NCI-H510A treated with DMSO at 0.1 percent for 48 hours (cell line): ENCODE measurements at places on chromosomes 1 and 21.

DNA sequence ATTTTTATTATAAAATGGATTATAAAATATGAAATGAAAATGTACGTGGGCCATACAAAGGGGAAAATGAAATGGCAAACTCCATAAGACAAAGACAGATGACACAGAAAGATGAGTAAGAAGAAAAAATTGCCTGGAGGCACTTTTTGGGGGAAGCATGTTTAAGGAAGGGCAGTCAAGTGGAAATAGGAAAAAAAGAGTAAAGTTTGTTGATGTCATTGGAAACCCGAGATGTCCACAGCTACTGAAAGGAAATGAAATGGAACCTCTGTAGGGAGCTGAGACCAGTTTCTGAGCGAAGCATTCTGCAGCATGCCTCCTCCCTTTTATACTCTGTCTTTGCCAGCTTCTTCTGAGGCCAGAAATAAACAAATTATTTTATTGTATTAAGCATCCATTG lies 203.4 kb upstream of the UBE2U start:
- no peak for DNase-seq

DNA sequence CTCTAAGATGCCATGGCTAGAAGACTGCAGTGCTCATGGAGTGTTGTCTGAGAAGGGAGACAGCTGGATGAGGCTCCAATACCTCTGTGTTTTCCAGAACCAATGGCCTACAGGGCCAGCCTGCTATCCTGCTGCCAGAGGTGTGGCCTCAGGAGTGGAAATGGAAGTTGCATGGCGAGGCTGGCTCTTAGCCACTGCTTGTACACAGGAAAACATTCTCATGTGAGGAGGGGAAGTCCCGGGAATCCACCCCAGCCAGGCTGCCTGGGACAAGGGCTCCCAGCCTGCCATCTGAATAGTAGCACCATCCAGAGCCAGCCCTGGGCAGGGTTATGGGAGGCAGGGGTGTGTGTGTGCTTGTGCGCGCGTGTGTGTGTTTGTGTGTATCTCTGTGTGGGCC lies 56.5 kb downstream of the SDC3 start:
- DNase-seq: no peak

DNA sequence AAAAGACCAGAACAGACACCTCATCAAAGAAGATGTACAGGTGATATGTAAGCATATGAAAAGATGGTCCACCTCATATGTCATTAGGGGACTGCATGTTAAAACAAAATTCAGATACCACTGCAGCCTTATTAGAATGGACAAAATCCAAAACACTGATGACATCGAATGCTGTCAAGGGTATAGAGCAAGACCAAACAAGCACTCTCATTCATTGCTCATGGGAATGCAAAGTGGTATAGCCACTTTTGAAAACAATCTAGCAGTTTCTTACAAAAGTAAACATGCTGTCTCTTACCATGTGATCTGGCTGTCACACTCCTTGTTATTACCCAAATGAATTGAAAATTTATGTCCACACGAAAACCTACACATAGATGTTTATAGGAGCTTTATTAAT lies 426.6 kb upstream of the ESRRG start:
- no peak for DNase-seq

DNA sequence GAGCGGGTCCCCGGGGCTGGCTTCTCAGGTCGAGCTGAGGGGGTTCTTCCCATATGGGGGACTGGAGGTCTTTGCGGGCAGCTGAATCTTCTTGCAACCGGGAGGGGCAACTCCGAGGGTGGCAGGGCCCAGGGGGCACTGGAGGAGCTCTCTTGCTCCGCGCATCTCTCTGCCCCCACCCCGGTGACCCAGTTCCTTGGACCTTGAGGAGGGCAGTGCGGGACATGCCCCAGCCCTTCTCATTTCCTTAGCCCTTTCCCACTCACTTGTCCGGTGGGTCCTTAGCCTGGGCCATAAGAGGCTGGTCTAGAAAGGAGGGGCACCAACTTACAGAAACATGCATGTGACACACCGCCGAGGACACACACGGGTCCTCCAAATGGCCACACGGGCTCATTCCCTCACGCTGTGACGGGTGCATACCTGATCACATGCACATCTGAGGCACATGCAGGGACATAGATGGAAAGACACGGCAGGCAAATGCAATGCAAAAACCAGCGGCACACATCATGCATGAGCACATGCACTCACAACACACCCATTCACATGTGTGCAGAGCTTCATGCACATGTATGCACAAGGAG lies 630 bp downstream of the HPCA start:
- no peak for DNase-seq

- DNase-seq: no peak
These were observed 98.9 kb downstream of the DHRS3 start for GRCh38 chr1:12518931-12519692.

DNA sequence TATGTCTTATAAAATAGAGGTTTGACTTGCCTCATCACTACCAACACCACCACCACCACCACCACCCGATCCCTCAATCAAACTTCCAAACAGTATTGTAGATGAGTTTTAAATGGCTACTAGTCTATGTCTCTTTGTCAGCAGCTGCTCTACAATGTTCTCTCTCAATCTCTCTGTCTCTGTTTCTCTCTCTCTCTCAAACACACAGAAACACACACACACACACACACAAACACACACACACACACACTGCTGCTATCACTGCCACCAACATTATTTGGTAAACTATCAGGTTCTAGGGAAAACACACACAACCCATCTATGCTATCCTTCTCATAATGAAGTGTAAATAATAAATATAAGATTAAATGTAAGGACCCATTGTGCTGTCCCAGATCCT lies 2.4 kb downstream of the TNFSF4 start:
- no peak for DNase-seq

GRCh38 chr1:219542828-219543518 lies 69.9 kb downstream of the ZC3H11B start:
- DNase-seq: no peak

DNA sequence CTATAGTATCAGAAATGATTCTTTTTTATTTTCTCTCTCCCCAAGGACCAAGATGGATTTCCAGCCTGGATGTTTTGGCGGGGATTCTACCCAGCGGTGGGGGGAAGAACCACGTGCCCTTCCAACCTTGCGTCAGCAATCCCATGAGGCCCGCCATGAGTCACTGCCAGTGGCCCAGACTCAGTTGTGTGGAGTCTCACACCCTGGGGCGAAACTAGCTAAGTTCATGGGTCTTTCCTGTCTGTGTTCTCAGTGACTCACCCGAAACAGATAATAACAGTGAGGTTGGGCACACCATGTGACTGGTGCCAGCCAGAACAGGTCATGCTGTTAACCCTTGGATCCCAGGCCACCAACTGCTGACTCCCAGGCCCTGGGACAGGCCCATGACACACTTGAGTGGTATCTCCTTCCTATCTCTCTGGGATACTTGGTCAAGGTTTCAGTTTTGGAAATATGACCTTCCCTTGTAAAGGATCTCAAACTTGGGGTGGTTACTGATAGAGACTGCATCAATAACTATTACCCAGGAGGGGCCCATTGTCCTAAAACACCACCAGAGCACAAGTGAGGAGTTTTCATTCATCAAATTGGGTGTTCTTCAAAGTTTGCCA lies 98.0 kb upstream of the DUSP10 start:
- no peak for DNase-seq

GRCh38 chr1:180931529-180931928 lies 18.8 kb downstream of the KIAA1614 start:
- DNase-seq: no peak

- no peak for DNase-seq
These were observed 7.0 kb downstream of the OMA1 start for GRCh38 chr1:58539553-58539952.

GRCh38 chr21:41536827-41537103 lies 28.8 kb upstream of the TMPRSS2 start:
- no peak for DNase-seq

- DNase-seq: peak; percentile 97
These were observed 21.5 kb downstream of the RCAN1 start for GRCh38 chr21:34593423-34593822.

DNA sequence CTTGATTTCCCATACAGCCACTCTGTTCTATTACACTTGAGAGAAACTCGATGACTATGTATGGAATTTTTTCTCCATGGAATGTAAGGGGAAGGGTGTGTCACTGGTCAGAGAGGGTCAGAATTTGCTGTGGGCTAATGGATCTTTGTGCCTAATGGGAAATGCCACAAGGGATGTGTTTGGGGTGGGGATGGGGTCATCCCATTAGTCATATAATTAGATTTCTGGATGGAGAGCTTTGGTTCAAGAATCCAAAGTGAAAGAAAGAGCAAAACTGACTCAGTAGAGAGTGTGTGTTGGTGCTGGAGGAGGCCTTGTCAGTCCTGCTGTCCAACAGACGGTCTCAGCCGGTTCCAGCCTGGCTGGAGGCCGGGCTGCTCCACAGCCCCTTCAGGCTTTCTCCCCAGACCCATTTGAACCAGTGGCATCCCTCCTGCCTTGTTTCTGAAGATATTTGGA lies 86.4 kb downstream of the LAMC2 start:
- DNase-seq: no peak

- DNase-seq: no peak
These were observed 17.2 kb downstream of the SPOCD1 start for GRCh38 chr1:31798433-31799195.

DNA sequence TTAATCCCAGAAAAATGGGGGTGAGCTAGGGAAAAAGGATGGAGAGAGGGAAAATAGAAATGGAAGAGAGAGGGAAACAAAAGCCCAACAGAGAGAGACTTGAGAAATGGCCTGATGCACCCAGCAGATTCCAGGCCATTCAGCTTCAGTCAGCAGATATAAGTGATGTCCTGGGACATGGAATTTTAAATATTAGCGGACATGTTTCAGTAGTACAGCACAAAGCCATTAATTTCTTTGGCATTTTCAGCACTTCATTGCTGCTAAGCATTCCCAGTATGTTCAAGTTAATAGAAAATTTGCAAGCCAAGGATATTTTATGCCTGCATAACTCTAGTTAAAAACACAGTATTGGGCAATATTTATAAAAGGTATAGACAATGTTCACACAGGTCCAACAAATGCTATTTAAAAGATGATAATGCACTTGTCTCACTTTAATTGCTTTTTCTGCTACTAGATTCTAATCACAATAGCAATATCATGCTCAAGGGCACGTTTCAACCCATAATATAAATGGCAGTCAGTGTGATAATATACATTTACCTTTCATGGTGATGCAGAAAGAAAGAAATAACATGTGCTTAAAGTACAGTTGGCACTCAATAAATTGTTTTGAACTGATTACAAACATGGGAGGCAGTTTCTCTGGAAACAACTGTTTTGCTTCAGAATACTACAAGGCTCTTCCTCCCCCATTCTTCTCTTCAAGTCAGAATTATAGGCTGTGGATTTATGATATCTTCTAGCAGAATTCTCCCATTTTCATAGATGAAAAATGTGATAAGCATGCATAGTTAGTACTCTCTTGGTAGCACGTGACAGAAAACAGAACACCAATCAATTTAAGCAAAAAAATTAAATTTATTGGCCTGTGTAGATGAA lies 108.1 kb upstream of the MAGI3 start:
- DNase-seq: no peak

DNA sequence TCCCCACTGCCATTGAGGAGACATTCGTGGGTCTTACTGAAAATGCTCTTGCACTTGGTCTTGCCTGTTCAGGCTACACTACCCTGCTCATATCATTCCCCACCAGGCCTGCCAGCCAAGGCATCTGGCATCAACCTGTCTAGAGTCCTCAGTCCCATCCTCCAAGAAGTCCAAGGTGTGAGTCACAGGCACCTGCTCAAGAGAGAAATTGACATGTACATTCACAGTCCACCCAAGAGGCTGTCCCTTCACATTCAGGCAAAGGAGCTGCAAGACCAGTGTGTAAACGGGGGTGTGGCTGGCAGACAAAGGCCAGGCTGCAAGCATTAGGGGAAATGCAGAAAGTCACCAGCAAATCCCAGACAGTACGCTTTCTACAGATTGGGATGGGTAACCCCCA lies 13.1 kb upstream of the PLA2G2C start:
- no peak for DNase-seq

- no peak for DNase-seq
These were observed 100.2 kb downstream of the DMRTB1 start for GRCh38 chr1:53559391-53559815.

- no peak for DNase-seq
These were observed 14.9 kb downstream of the CREG1 start for GRCh38 chr1:167538657-167539056.

- peak; percentile 56 for DNase-seq
These were observed 886 bp downstream of the BTBD8 start for GRCh38 chr1:92081031-92081430.

DNA sequence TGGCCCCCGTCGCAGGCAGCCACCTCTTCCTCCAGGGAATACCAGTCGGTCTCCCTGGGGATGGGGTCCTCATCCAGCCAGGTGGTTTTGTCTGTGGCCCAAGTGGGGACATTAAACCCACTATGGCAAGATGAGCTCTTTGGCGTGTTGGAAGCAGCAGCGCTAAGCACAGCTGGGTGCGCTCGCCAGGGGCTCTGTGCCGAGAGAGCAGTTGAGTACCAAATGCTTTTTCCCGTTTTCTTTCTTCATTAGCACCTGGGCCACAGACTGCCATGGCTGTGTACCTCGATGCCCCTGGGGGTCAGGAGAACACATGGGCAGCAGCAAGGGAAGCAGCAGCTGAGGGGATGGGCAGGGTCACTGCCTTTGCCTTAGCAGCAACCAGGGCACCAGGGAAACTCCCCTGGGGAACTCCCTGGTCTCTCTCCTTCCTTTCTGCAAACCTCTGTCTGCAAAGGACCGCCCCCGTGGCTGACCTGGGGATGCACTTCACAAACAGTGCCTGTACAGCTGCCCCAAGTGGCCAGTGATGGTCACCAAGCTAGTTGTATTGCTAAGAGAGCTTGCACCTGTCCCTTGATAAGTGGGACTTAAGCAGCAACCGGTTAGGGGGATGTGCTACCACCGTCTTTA lies 31.1 kb downstream of the EDARADD start:
- no peak for DNase-seq

- no peak for DNase-seq
These were observed 3.0 kb downstream of the SLC44A3 start for GRCh38 chr1:94823116-94823515.

DNA sequence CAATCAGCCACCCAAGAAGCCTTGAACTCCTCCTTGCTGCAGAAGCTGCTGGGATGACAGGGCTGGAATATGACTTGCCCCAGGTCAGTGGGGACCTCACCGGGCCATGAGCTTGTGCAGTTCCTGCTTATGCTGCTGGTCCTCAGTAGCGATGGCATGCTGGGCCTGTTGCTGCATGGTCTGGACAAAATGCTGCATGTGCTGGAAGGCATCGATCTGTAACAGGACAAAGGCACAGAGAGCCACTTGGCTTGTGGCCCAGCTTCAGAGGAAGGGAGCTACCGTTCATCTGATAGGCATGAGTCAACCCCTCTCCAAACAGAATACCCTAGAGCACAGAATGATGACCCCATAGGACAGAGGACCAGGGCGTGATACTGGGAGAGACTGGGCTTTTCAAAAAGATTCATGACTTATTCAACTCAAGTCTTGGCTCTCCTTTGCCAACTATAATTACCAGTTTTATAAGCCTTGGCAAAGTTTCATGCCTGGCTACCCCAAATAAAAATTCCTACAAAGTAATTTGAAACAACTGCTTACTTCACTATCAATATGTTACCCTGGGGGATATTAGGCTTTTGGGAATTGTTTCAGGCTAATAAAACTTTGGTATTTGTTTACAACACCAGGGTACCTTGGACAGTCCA lies 34.7 kb upstream of the EXOSC10 start:
- DNase-seq: peak; percentile 36

GRCh38 chr1:179129702-179130473 lies 48.0 kb downstream of the TOR3A start:
- no peak for DNase-seq
